ENCODE measurements at places on chromosomes 1 and 21. TPM values are rescaled to one million over a fixed set of nuclear protein-coding genes. Genes with fewer than 3 reads are reported as not detected.

DNA sequence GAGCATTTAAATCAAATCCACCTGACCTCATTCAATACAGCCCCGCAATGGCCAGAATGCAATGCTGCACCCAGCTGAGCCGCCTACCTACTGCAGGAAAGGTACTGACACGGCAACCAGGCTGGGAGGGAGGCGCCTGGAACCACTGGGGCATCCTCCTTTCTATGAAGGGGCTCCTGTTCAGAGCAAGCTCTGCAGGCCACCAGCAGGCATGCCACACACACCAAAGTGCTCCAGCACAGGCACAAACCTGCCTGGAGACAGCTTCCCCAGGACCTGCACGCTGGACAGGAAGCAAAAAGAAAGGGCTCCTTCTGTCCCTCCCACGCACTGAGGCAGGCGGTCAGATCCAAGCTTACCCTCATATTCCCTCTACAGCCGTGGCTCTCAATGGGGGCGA lies 21.2 kb downstream of the CTNNBIP1 start:
- no peak for DNase-seq

DNA sequence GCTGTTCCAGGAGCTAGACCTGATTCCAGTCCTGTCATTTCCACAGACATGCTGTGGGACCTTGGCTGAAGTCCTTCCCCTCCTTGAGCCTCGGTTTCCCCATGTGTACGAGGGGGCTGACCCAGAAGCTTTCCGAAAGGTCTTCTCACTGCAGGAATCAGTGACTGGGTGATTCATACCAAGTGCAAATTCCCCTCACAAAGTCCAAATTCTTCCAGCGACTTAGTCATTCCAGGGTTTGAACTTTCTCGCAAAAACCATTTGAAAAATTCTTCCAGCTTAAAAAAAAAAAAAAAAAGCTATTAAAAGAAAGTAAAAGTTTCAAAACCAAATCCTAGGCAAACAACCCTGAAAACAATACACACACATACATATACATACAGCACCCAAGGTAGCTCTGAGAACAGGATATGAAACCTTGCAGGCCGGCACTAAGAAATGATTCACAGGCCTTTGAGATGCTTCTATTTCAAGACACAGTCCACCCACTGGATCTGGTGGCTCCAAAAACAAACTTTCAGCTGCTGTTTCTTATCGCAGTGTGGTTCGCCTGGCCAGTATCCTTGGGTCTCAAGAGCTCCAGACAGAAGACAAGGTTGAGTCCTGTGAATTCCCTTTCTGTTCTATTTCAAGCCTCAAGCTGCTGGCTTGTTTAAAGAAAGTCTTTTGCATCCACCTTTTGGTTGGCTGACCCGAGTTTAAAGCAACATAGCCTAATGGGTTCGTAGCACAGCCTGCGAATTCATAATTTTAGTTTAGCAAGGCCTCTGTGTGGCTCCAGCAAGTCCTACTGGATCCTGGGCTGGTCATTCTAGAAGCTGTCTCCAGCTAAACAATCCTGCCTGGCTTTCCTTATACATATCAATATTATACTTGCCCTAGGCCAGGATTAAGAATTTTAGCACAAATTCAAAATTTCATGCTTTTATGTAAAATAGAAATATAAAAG lies 18.0 kb upstream of the ID3 start:
- no peak for DNase-seq

GRCh38 chr1:221712198-221712684 lies 29.6 kb downstream of the DUSP10 start:
- no peak for DNase-seq

DNA sequence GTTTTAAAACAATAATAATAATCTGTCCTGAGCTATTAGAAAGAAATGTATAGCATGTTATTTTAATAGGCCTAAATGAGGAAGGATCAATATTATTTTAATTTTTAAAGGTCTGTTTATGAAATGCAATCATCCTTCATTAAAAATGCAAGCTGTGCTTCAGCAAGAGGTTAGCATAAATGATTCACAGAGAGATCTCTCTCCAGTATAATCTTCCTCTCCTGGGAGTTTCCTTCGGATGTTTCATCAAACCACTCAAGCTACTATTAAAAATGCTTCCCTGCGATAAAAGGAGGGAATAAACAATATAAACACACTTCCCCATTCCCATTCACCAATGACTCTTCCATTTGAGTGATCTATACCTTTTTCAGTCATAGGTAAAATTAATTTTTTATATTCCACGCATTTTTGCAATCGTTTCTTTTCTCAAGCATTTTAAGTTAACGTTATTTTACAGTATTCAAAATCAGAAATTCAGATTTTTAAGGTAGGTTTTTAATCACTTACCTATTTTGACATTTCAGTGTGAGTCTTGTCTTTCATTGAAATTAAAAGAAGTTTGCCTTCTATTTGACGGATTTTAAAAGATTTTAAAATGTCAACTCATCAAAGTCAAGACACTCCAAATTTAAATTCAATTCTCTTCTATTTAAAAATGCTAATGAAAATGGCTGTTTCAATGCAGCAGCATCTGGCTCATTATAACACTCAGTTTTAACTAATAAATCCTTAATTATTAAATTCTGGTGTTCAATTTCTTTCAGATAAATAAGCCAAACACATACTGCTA lies 64.3 kb downstream of the RERE start:
- no peak for DNase-seq

GRCh38 chr1:236975461-236975860 lies 28.8 kb downstream of the MT1HL1 start:
- no peak for DNase-seq

GRCh38 chr1:232805269-232806185 lies at the start of gene MAP10:
MAP10 (plus strand) TSS chr1:232805416; CDS start chr1:232805450, 34 bp downstream.
- DNase-seq, result peak; percentile 82

DNA sequence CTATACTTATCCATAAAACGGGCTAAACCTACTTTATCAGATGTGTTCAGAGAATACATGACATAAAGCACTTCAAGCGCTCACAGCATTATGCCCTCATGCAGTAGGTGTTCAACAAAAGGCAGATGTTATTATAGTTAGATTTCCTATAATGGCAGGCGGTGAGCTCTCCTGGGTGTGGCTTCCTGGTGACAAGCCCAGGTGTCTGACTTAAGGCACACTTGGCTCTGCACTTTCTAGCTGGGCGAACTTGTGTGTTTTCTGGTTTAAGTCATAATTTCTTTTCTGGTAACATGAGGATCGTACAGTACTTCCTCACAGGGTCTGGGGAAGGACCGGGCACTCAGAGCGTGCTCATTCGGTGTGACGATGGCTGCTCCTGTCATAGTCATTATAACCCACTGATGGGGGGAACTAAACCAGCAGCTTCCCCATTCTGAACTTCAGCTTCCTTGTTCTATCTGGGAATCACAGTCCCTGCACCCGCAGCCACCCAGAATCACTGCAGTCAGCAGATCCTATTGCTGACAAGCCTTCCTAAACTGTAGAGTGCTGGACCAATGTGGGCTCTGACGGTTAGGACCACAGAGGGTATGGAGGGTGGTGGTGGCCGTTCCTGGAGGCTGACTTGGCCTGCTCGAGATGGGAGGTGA lies 52.8 kb downstream of the IGSF21 start:
- no peak for DNase-seq

- no peak for DNase-seq
These were observed 27.7 kb upstream of the NGF start for GRCh38 chr1:115365738-115366137.

GRCh38 chr1:94947437-94947836 lies 20.5 kb upstream of the CNN3 start:
- DNase-seq, result no peak

DNA sequence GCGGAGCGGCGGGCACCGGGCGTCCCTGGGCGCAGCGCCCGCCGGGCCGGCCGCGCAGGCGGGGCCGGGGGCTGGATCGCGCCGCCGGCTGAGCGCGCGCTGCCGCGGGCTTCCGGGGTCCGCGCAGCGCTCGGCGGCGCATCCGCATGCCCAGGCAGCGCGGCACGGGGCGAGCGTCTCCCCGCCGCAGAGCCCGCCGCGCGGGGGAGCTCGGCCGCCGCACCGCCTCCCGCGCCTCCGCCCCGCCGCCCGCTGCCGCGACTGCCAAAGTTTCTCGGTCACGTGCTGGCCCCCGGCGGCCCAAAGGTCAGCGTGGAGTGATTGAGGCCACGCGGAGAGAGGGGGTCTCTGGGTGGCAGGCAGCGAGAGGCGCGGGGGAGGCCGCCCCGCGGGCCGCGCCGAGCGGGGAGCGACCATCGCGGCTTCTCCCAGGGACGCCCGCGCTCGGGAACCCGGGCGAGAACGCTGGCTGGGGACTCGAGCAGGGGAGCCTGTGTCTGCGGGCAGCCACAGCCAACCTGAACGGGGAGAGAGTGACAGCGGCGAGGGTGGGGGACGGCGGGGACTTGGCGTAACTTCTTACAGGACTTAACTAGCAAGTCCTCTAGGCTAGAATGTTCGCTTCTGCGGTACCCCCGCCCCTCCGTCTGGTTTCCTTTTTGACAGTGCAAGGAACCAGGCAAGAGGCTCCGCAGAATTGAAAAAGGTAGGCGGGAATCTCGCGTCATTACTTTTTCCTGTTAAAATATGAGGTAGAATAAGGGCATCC lies at the start of gene ILDR2:
Gene ILDR2, minus strand, starts transcription at position 180 of the 769 bp plus-strand sequence. CDS start 272 bp downstream, outside the sequence.
- DNase-seq, result peak; percentile 42

GRCh38 chr1:203676455-203676854 lies 49.8 kb downstream of the ATP2B4 start:
- DNase-seq, result no peak

DNA sequence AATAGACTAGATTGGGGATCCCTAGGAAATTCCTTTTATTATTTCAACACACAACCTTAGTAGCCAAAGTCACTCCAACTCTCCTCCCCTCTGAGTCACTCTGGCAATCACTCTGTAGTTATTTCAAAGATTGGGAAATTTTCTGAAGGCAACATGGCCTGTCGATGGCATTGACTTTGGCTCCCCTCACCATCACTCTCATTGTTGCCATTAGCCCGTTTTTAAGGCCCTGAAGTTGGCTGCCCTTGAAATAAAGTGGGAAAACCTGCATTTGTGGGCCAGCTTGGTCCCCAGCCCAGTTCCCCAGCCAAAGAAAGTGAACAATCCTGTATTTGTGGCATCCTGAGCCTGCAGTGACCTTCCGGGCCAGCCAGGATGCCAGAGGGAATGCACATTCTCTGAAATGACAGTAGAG lies 52.5 kb downstream of the CDC7 start:
- no peak for DNase-seq

DNA sequence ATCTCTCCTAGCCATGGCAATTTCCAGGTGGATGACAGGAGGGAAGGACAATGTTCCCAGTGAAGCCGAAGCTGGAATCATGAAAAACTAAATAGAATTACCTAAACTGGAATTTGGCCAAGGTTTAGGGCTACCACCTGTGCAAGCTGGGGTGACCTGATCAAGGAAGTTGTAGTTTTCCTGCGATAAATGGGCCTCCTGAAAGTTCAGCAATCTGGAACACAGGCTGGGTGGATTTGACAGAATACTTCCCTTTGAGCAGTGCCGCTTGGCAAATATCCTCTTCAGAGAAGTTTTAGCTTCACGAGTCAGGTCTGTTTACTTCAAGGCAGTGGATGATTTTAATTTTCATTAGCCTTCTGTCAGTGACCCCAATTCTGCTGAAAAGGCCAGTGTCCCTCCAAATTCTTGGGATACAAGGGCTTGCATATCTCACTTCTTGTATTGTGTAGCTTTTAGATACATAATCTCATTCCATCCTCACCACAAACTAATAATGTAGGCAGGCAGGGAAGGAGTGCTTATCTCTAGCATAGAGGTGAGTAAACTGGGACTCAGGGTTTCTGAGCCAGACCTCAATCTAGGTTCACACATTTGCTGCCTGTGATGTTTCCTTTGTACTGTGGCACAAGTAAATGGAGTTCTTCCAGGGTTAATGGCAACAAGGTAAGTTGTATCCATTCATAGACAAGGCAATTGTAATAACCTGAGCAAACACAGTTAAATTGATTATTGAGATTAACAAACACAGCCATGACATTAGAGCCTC lies 349.4 kb downstream of the NUF2 start:
- no peak for DNase-seq

DNA sequence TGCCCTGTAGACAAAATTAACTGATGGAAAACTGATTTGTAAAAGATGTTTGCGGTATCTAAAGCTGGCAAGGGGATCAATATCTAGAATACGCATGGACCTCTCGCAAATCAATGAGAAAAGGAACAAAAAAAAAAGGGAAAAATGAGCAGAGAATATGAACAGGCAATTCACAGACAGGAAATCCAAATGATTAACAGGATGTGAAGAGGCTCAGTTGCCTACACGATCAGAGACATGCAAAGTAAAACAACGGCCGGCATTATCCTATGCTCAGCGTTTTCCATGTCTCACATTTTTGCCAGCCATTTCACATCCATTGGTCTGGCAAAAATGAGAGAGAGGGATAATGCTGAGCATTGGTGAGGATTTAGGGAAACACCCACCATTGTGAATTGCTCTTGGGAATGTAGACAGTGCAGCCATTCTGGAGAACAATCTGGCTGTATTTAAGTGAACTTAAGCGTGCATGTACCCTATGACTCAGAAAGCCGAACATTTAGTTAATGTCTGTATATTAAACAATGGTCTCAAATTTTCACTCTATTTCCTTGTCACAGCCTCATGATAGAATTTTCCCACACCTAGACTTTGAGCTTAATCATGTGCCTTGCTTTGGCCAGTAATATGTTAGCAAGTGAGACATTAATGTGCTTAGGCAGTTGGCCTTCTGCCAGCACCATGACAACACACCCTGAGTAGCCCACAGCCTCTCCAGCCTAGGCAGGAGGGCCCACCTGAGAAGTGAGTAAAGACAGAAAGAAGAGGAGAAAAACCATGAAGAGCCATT lies 61.0 kb upstream of the NBPF3 start:
- no peak for DNase-seq

DNA sequence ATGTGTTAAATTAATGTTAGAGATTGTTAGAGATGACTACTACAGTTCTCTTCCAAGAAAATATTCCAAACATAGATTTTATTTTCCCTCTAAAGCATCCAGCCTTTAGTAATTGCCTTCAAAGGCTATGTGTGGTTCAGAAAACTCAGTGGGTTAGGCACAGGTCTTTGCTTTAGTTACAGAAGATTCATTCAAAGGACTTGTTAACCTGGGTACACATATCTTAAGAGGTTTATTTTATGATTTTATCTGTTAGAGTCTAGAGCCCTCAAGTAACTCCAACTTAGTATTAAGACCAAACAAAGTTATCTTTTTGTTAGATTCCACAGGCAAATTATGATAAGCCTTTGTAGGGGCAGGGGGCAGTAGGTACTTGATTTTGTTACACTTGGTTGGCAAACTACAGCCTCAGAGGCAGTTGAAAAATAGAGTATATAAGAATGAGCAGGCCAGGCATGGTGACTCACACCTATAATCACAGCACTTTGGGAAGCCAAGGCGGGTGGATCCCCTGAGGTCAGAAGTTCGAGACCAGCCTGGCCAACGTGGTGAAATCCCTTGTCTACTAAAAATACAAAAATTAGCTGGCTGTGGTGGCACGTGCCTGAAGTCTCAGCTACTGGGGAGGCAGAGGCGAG lies 37.9 kb downstream of the CXADR start:
- DNase-seq, result no peak

Gene PGBD5
- polyA plus RNA-seq, result 7.4 TPM

Gene TMIGD3
- 0.63 TPM for polyA plus RNA-seq

Gene KCND3
- 1.5 TPM for polyA plus RNA-seq

Gene RHD
- polyA plus RNA-seq, result 2.1 TPM

Gene FCGR3B
- polyA plus RNA-seq, result not detected

Gene MAGI3
- 20.9 TPM for polyA plus RNA-seq

Gene FCRL1
- polyA plus RNA-seq, result 0.12 TPM
